Neuronal stem cell (in vitro differentiated cells): ENCODE measurements at places on chromosomes 1 and 21.

- no peak for DNase-seq
Measured at GRCh38 chr1:150562446-150563339, 13.5 kb downstream of the ADAMTSL4 start.

DNA sequence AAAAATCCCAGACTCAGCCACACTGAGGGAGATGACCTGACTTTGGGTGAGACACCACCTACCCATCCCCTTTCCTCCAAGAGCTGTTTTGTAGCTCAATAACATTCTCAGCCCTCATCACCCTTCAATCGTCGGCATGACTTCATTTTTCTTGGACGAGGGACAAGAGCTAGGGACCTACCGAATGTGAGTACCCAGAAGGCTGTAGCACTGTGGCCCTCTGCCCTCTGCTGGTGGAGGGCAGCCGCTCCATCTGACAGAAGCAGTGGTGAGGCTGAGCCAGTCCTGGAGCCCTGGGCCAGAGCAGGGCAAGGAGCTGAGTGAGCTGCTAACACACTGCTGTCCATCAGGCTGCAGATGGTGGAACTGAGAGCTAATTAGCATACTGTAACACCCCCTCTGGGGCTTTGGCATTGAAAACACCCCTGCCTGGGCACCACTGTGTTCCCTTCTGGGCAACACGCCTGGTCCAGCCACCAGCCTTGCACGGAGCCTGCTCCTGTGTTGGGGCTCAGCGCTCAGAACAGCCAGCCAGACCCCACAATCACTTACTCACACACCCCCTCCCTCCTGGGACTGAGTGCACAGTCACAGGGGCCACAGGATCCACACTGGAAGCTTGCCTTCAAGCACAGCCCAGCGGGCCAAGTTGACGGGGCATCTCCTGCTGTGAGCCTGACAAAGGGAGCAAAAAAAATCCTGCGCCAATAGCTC, 18.3 kb upstream of the ALPL start:
- no peak for DNase-seq

- no peak for DNase-seq
Measured at GRCh38 chr1:15835205-15835740, 12.2 kb upstream of the SPEN start.

DNA sequence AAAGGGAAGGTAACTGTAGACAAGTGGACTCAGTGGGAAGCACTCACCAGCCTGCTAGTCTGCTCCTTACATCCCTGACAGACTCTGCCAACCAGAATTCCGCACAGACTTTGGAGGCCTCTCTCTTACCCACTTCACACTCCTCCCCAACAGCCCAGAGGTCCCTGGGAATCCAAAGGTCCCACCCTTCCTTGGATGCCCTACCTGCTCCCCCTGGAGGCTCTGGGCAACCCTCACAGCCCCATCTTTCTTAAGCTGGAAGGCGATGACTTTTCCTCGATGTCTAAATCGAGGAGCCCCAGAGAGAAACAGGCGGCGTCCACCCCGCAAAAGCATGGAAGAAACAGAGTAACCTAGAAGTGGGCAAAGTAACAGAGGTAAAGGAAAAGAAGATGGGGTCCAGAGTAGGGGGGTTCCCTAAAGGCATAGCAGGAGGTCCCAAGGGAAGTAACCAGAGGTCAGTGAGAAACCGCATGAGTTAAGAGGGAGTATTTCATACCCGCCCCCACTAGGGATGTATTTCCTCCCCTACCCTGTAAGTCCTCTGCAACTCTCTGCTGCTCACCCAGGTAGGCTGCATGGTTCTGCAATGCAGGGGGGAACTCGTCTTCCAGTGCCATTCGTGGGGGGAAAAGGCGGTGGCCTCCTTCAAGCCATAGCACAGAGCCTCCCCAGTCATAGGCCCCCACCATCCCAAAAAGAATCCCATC, 8.4 kb downstream of the ITGA10 start:
- no peak for DNase-seq

DNA sequence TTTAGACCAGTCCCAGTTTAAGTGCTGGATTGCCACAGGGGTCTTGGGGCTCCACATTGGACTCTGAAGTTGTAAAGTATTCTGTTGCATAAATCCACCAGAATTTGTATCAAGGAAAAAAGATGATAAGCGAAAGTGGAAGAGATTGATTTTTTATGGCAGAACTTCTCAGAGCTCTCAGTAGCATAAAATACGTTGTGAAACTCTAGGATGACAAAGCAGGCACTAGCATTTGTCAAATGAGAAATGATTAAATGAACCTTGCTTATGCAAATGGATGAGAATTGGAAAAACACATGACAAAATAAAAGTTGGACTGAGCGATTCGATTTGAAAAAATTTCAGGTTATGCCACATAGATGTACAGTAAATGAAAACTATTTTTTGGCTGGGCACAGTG, 253.8 kb upstream of the RAB4A start:
- DNase-seq = no peak

- DNase-seq = no peak
Measured at GRCh38 chr1:160112357-160112756, 3.2 kb upstream of the ATP1A2 start.

DNA sequence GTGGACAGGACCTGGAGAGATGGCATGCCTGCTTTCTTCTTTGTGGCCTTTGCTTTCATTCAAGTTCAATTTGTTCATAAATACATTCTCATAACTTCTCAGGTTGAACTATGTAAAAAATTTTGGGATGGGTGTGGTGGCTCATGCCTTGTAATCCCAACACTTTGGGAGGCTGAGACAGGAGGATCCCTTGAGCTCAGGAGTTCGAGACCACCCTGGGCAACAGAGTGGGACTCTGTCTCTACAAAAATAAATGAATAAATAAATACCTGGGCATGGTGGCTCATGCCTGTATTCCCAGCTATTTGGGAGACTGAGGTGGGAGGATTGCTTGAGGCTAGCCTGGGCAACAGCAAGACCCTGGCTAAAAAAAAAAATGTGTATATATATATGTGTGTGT, 2.1 kb downstream of the KIF1B start:
- no peak for DNase-seq

- no peak for DNase-seq
Measured at GRCh38 chr1:161273402-161273801, 14.9 kb downstream of the PCP4L1 start.

DNA sequence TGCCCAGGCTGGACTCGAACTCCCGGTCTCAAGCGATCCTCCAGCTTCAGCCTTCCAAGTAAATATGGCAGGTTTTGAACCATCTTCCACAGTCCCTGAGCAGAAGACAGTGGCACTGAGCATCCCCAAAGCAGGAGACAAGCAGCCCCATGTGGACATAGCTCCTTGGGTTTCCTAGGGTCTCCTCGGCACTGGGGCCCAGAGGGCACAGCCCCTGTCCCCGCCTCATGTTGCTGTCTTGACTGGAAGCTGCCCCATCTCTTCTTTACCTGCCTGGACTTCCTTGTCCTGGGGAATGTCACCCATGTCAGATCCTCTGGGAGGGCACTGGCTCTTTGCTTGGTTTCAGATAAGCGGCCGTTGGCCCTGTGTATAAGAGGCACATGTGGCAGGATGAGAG, 263.7 kb upstream of the RAB4A start:
- no peak for DNase-seq

DNA sequence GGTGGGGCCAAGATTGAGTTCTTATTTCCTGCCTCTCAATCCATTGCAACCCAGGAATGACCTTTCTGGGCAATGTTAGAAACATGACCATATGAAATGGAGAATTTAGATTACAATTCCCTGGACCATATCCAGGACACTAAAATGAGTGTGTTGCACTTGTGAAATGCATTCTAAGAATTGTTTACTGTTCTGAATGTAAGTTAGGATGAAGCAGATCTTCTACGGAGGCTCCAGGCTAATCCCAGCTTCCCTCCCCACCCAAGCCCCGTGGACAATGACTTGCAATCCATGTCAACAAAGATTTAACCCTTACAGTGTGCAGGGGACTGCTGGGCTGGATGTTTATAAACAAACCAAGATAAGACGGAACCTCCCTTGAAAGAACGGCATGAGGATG, 31.7 kb upstream of the HAO2 start:
- no peak for DNase-seq

GRCh38 chr1:222057162-222057561, 315.3 kb upstream of the DUSP10 start:
- no peak for DNase-seq

DNA sequence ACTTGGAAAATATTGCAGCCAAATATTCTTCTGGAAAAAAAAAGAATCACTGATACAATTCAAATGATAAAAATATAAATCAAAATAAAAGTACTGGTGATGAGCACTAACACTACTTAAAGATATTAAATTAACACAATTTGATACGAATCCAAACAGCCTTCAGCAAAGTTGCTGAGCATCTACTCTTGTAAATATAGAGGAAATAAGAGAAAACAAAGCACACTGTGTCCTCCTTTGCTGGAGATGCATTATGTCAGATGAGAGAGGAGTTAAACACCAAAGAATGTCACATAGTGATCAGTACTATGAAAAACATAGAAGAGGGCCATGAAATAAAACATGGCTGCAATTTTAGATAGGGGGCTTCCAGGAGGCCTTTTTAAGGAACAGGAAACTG, 177.4 kb upstream of the RNPC3 start:
- DNase-seq = no peak

DNA sequence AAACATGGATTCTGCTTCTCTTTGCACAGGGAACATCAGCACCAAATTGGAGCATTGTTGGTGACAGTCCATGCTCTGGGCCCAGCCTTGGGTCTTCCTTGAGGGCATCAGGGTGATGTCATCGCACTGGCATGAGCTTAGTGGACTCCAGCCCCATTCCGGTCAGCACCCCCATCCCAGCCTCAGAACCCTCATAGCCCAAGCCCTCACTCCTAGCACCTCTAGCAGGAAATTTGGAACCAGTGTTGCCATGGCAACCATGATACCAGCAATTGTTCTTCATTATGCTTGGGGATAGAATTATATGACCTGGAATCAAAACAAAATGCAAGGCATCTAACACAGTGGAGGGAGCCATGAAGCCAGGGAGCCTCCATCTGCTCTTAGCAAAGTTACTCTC, 83.1 kb downstream of the VWA5B1 start:
- DNase-seq = no peak

- peak; percentile 27 for DNase-seq
Measured at GRCh38 chr1:68321084-68321685, 88.9 kb upstream of the WLS start.

- DNase-seq = no peak
Measured at GRCh38 chr1:70707214-70707613, 296.1 kb downstream of the CTH start.

GRCh38 chr1:86696522-86696921, 7.9 kb upstream of the SH3GLB1 start:
- no peak for DNase-seq

DNA sequence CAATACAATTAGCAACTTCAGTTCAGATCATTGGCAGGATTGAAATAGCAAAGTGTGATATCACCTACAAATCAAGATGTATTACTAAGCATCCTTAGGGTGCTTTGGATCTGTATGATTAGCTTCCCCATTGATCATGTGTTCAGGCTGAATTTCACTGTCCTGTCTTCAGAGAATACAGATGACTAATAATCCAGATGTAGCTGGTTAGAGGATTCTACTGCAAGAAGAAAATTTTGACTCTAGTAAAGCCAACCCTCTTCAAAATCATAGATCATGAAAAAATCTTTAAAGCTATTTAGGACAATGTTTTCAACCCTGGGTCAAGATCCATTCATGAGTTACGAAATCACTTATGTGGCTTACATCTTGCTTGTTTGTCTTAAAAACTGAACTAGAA, 184.4 kb downstream of the PTGER3 start:
- DNase-seq = no peak

DNA sequence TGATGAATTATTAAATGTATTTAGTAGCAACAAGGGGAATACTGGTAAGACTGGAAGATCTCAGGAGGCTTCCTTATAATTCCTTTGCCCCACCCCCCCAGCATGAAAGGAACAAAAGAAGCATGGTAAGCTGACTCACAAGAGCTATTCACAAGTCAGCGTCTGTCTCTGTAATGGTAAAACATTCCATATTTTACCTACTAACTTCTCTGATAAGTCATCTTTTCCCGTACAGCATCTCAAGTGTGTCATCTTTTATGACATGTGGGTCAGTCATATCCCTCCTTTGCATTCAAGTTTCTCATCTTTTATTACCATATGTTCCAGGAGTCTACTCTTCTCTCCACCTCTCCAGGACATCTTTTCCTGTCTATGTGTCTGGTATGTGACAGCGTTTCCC, 241.3 kb downstream of the PLA2G4A start:
- no peak for DNase-seq

DNA sequence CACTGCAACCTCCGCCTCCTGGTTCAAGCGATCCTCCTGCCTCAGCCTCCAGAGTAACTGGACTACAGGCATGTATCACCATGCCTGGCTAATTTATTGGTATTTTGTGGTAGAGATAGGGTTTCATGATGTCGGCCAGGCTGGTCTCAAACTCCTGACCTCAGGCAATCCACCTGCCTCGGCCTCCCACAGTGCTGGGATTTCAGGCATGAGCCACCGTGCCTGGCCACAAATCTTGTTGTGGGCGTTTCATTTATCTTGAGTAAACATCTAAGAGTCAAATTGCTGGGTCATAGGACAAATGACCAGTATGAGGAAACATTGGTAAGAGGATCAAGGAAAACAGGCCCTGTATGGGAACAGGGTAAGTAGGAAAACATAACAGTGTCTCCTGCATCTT, 17.9 kb downstream of the TMEM200B start:
- DNase-seq = no peak

GRCh38 chr1:87154384-87154783, 174.3 kb upstream of the LMO4 start:
- no peak for DNase-seq

DNA sequence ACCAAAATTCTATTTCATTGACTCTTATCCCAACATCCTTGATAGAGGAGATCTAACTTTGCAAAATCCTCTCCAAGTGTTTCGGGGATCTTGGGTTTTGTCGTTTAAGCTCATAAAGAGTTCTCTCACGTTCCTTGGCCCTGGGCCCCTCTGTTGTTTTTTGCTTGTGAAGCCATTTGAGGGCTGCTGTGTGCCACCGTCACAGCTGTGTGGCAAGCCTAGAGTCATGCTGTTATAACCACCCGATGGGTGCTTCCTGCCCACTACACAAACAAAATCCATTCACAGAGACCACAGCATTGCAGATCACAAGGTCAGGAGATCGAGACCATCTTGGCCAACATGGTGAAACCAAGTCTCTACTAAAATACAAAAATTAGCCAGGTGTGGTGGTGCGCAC, 154.1 kb downstream of the ADSS2 start:
- no peak for DNase-seq

DNA sequence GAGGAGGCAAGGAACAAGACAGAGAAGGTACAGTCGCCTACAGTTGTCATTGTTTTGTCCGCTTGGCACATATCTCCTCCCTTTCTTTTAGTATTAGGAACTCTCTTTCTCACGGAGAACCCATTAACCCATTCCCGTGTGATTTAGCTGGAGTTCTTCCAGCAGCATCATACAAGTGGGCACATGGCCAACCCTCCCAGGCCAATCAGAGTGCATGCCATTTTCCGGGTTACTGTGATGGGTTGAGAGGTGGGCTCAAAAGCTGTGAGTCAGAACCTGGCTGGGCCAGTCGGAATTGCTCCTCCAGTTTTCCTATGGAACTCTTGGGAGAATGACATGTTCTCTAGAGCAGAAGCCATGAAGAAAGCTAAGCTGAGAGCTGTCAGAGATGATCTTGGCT, 83.1 kb upstream of the SOD1 start:
- no peak for DNase-seq
